ENCODE measurements at places on chromosomes 2 and 18.
A peak's percentile ranks its signal among the peaks of the same experiment; 100 is the strongest.

DNA sequence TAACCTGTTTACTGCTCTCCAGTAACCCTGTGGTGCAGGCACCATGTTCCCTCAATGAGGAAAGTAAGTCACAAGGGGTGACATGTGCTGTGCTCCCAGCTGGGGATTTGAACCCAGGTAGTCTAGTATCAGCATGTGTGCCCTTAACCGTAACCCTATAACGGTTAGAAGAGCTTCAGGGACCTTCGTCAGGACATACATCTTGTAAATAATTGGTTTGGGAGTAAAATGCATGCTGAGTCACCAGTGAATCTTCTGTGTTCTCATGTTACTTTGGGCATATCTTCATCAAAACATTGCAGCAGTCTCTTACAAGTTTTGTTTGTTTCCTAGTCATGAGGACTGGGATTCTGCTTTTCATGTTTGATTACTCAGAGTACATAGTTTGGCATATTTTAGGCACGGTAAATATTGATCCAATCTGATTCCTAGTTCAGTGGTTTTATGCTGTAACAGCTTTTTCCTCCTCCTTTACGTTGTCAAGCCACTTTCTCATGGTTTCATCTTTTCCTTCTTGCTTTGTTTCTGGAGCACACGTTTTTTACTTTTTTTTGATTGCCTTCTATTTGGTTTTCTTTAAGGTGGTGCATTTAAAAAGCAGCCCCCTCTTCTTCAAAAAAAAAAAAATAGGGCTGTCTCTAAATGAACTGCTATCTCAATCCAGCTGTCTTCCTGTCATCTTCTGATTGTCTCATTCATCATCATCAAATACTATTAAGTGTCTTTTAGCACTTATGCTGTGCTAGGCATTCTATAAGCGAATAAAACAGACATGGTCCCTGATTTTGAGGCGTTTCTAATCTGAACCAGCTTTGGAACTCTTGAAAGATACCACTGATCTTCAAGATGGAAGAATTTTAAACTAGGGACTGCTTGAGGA is 50.4 kb downstream of the CLIP4 start:
- DNase-seq, result no peak

GRCh38 chr2:32522770-32523169 is 105.1 kb upstream of the TTC27 start:
- DNase-seq, result no peak

GRCh38 chr2:68287580-68288441 is 31.9 kb downstream of the CNRIP1 start:
- peak; percentile 95 for DNase-seq

DNA sequence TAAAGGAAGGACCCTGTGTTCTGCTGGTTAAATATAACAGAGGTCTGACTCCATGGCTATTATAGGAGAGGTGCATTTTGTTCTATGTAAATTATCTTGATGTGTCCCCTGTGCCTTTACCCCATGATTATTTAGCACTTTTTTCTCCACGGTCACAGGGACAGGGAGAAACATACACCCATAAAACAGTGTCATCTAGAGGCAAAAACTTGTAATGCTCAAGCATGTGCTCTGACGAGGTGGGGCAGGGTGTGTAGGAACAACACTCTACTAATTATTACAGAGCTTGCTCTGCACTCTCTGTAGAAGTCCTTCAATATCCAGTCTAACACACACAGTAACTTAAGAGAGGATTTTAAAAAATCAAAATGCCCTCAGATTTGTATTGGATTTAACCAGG is 187.9 kb downstream of the NEDD4L start:
- peak; percentile 16 for DNase-seq

DNA sequence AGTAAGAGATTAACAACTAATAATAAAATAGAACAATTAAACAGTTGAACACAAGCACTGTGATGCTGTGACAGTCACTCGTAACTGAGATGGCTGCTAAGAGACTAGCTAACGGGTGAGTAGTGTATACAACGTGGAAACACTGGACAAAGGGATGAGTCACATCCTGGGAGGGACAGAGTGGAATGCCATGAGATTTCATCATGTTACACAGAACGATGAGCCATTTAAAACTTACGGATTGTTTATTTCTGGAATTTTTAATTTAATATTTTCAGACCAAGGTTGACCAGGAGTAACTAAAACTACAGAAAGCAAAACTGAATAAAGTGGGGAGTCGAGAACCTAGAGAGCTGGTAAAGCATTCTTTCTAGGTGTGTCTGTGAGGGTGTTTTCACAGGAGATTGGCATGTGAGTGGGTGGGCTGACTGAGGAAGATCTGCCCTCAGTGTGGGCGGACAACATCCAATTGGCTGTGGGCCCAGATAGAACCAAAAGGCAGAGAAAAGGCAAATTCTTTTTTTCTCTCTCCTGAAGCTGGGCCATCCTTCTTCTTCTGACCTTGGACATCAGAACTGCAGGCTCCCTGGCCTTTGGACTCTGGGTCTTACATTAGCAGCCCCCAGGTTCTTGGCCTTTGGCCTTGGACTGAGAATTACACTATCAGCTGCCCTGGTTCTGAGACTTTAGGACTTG is 14.6 kb downstream of the TMSB10 start:
- DNase-seq, result no peak

DNA sequence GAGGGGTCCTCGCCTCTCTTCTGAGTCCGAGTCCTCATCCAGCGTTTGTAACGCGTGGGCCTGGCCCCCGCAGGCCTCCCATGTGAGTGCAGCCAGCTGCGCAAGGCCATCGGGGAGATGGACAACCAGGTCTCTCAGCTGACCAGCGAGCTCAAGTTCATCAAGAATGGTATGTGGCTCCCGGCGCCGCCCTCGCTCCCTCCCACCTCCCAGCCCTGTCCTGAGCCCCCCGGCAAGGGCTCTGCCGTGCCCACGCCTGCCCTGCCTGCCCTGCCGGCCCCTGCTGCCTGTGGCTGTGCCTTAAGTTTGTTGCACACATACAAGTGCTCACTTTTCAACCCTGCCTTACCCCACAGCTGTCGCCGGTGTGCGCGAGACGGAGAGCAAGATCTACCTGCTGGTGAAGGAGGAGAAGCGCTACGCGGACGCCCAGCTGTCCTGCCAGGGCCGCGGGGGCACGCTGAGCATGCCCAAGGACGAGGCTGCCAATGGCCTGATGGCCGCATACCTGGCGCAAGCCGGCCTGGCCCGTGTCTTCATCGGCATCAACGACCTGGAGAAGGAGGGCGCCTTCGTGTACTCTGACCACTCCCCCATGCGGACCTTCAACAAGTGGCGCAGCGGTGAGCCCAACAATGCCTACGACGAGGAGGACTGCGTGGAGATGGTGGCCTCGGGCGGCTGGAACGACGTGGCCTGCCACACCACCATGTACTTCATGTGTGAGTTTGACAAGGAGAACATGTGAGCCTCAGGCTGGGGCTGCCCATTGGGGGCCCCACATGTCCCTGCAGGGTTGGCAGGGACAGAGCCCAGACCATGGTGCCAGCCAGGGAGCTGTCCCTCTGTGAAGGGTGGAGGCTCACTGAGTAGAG is 14.4 kb upstream of the ALLC start:
- no peak for DNase-seq

DNA sequence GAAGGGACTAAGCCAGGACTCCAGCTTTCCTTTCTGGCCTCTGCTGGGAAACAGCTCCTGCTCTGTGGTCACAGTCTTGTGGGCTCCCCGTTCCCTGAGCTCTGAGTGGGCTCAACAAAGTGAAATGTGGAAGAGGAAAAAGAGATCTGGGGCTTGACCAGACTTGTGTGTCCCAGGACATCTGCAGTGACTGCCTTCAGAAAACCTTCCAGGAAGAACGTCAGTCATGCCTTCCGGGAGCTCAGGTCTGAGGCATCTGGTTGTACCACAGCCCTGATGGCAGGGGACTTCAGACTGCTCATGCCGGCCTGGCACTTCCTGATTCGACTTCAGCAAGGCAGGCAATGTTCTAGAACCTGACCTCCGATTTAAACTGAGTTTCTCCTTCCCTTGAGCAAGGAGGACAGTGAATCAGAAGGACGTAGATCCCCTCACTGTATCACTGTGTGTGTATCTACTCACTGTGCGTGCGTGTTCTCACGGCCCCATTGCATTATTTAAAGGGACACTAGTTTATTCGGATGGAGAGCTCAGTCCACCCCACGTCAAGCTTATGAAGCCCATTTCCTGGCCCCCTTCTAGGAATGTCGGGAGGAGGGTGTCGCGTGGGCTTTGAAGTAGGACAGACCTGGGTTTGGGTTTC is 548 bp upstream of the FBLN7 start:
- DNase-seq, result no peak

GRCh38 chr2:120210270-120210693 is 12.9 kb downstream of the TMEM185B start:
- no peak for DNase-seq

- no peak for DNase-seq
Measured at GRCh38 chr2:2892378-2892777, 485.2 kb downstream of the EIPR1 start.

- DNase-seq, result no peak
Measured at GRCh38 chr18:2360861-2361260, 210.4 kb downstream of the METTL4 start.

DNA sequence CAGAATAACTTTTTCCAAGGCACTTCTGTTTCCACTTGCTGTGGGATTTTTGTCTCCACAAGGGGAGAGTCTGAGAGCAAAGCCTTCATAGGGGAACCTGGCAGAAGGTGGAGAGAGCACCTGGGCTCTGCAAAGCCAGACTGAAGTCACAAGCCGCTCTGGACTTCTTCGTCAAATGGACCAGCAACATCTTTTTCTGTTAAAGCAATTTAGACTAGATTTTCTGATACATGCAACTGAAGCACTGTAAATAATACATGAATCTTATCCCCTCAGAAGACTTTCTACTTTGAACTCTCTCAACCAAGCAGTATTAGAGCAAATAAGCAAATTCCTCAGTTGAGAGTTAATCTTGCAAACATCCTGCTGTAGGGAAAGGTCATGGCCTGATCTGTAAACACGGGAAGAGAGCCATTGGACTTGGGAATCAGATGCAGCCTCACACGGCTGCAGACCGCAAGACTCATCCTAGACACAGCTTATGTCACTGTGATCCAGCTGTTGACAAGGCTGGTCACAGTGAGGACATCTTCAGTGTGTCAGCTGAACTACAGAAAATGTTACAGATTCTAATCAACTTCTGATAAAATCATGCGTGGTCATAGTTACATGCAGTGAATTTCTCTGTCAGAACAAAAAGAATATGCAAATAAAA is 3.2 kb downstream of the SH3YL1 start:
- no peak for DNase-seq

DNA sequence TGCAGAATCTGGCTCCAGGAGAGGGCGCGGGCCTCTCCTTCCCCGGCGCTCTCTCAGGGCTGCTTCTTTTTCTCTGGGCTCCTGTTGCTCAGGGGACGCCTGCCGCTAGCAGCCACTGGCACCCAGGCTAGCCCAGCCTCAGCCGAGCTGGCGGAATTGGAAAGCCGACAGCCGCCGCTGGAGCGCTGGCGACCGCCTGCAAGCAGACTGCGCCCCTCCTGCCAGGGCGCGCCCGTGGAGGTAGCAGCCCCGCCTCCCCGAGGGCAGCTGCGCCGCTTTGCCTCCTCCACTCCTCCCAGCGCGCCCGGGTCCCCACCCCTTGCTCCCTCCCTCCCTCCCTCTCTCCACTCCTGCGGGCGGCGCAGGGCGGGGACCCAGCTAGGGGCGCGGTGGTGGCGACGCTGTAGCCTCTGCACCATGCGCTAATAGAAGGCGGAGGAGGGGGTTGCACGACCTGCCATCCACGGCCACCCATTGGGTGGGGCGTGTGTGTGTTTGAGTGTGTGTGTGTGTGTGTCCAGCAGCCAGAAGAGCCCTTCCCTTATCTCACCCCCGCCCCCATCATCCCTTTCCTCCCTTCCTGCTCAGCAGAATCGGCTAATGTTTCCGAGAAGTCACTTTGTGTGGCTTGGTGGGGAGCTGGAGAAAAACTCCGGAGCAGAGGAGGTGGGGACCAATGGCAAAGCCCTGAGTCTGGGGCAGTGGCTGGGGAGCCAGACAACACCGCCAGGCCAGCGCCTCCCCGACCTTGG is at the start of gene SCN9A:
SCN9A (minus strand) TSS at position 209 of the 752 bp plus-strand sequence. CDS start 64,188 bp downstream, outside the sequence.
- DNase-seq, result peak; percentile 93

GRCh38 chr18:58597649-58598048 is 31.2 kb downstream of the ALPK2 start:
- DNase-seq, result no peak

DNA sequence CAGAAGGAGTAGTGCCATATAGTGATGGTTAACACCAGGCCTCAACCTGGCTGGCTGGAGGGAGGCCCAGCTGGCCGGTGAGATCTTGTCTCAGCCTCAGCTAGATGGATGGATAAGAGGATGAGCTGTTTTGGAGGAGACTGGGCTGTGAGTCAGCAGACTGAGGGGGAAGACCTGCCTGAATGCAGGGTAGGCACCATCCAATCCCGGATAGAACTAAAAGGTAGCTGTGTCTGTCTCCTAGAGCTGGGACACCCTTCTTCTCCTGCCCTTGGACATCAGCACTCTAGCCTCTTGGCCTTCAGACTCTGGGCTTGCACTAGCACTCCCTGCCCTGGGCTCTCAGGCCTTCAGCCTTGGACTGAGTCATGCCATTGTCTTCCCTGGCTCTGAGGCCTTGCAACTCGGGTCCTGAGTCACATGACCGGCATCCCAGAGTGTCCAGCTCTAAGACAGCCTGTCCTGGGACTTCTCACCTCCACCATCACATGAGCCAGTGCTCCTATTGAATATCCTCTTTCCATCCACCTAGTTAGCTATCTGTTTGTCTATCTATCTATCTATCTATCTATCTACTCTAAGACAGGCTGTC is 131.3 kb downstream of the TPO start:
- no peak for DNase-seq

GRCh38 chr2:176461098-176461808 is 192.0 kb downstream of the MTX2 start:
- no peak for DNase-seq

DNA sequence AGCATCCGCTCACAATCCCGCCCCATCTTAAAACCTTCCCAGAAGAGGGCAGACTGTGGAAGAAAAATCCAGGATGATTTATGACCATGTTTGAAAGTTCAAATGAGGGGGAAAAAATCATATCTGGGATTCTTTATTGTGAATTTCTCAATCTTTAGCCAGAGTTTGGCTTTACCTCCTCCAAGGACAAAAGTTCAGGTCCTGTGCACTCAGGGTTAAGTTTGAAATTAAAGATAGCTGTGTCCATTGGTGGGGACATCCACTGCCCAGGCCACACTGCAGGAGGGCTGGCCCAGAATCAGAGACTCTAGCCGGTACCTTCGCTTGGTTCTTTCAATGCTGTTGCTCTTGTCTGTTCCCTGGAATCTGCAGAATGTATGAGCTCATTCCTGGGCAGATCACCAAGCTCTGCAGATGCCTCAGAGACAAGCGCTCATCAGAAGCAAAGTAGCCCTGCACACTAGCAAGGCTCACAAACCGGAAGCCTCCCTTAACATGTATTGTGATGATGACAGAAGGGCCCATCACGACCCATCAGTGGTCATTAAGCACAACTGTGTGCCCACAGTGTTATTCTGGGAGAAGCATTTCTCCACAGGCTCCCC is 375.3 kb upstream of the KLHL29 start:
- DNase-seq, result no peak

GRCh38 chr2:26521913-26522180 is 43.9 kb upstream of the OTOF start:
- no peak for DNase-seq
